Breast epithelium (tissue), 4 donors: ENCODE measurements at places on chromosomes 6 and 20. TPM values are rescaled to one million over a fixed set of nuclear protein-coding genes. Genes with fewer than 3 reads are reported as not detected.

Gene VSTM2L
- total RNA-seq, result 0.33 TPM

Gene LY6G6C
- total RNA-seq, result not detected

Gene SGK2
- total RNA-seq, result 4.1 TPM

Gene SFTA2
- total RNA-seq, result not detected

Gene KIAA1586
- 8.8 TPM for total RNA-seq

Gene HLA-DQA1
- 15.0 TPM for total RNA-seq

DNA sequence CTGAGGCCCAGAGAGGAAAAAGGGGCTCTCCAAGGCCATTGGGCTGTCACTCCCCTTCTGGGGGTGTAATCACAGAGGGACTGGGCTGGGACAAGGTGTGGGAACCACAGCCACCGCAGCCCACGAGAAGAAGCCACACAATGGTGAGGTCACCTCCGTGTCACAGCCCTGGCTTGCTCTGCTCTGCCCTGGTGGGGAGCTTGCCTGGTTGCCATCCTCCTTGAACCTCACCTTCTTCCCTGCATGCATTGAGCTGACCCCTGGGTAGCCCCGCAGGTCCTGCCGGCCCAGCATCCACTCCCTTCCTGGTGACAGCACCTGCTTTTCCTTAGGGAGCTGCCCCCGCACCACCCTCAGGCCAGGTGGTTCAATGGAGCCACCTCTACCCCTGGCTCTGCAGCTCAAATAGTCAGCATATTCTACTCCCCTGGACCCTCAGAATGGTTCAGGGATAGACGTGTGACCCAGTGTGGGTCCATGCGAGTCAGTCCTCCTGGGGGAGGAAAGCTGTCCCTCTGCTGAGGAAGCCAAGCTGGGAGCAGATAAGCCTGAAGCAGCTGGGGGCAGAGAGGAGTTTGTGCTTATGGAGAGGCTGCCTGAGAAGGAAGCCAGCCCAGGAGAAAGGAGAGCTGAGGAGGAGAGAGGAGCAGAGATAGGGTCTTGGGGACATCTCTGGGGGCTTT, 21.3 kb downstream of the RBM38 start:
- H3K27me3 ChIP-seq, result no peaks in the 10 kb centered on the region
- no peak overlapping the region for H3K4me3 ChIP-seq
- H3K4me1 ChIP-seq, result no peaks in the 10 kb centered on the region
- DNase-seq, result no peak
- H3K27ac ChIP-seq, result no peak overlapping the region

- H3K27me3 ChIP-seq, result no peaks in the 10 kb centered on the region
- H3K4me1 ChIP-seq, result no peaks in the 10 kb centered on the region
- H3K27ac ChIP-seq, result no peak overlapping the region
- H3K36me3 ChIP-seq, result no peaks in the 10 kb centered on the region
- H3K4me3 ChIP-seq, result no peak overlapping the region
Observed at GRCh38 chr6:104718672-104719071, 141.0 kb downstream of the HACE1 start.

DNA sequence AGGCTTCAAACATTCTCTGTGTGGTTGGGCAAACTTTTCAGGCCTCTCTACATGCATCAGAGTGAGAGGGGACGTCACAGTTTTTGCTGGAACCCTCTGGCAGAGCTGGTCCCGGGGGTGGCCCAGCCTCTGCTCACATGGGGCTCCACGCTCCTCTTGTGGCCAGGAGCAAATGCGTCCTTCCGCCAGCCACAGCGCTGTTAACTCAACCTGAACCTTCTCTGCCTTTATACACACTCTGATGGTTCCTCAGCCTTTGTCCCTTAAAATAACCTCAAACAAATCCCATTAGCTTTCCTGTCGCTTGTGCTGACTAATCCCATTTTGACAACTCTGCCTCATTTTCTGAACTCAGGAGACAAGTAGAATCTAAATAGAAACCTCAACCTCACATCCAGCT, 39.4 kb upstream of the TGM6 start:
- H3K36me3 ChIP-seq, result no peaks in the 10 kb centered on the region
- no peak for DNase-seq

- DNase-seq, result no peak
- no peaks in the 10 kb centered on the region for H3K36me3 ChIP-seq
- H3K27ac ChIP-seq, result peak overlapping the region; percentile 62
Observed at GRCh38 chr6:2157441-2158127, 87.8 kb downstream of the GMDS start.

DNA sequence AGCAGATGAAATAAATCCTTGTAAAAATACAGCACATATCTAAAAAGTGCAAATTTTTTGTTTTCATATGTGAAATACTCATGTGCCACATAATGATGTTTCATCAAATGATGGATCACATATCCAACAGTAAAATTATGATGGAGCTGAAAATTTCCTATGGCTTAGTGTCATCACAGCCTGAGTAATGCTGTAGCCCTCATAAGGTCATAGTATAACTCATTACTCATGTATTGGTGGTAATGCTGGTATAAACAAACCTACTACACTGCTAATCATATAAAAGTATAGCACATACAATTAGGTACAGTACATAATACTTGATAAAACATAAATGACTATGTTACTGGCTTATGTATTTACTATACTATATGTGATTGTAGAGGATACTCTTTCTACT, 12.9 kb downstream of the TSPYL1 start:
- H3K27ac ChIP-seq, result no peak overlapping the region
- no peak for DNase-seq
- H3K27me3 ChIP-seq, result no peaks in the 10 kb centered on the region
- no peak overlapping the region for H3K4me3 ChIP-seq
- H3K36me3 ChIP-seq, result no peaks in the 10 kb centered on the region

GRCh38 chr6:71114544-71114943, 157.7 kb upstream of the B3GAT2 start:
- H3K4me3 ChIP-seq, result no peak overlapping the region
- H3K4me1 ChIP-seq, result no peaks in the 10 kb centered on the region
- no peaks in the 10 kb centered on the region for H3K36me3 ChIP-seq
- H3K27ac ChIP-seq, result no peak overlapping the region
- no peak for DNase-seq

DNA sequence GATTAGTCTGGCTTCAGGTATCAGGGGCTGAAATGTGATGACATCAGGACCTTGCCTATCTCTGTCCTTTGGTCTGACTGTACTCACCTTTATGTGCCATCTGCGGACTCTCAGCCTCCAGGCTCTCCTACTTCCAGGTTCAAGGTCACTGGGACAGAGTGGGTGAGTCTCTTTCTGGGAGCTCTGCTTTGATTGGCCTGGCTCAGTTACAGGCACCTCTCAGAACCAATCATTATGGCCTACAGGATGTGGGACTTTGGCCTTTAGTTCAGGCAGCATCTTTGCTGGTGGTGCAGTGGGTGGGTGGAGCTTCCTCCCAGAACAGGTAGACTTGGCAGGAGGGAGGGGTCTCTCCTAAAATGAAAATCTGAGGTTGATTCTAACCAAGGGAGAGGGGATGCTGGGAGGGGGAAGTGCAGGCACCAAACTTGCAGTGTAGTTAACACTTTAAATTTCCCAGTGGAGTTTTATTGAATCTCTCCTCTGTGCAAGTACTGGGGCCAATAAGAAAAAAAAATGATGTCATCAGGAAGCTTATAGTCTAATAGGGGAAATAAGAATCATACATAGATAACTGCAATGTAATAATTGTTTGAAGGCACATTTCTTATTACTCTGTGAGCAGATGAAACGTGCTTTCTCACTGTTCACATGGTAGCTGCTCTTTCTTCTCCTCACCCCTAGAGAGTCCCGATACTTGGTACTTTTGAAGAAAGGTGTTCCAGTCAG, 53.4 kb downstream of the SLC24A3 start:
- DNase-seq, result no peak
- H3K27ac ChIP-seq, result no peak overlapping the region
- H3K36me3 ChIP-seq, result no peaks in the 10 kb centered on the region
- no peak overlapping the region for H3K4me3 ChIP-seq
- H3K27me3 ChIP-seq, result no peaks in the 10 kb centered on the region

DNA sequence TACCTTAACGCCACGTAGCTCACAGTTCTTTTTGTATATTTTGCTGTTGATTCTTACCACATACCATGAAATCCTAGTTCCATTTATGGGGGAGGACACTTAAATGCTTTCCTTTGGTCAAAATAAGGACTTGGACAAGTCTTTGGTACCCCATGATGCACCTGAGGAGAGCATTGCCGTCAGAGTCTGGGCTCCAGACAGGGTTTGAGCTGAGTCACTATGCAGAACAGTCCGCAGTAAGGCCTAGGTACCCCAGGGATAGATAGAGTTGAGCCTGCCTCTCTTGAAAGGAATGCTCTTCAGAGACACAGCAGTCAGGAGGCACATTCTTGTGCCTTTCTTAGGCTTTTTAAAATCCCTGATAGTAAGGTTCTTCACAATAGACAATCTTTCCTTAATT, 6.0 kb downstream of the PARD6B start:
- H3K4me1 ChIP-seq, result no peaks in the 10 kb centered on the region
- no peaks in the 10 kb centered on the region for H3K36me3 ChIP-seq
- peak overlapping the region; percentile 20 for H3K27ac ChIP-seq
- no peaks in the 10 kb centered on the region for H3K27me3 ChIP-seq
- no peak overlapping the region for H3K4me3 ChIP-seq

- no peak for DNase-seq
- peaks cover 9% of the 10 kb centered on the region for H3K4me1 ChIP-seq
- no peak overlapping the region for H3K4me3 ChIP-seq
- H3K27ac ChIP-seq, result peak overlapping the region; percentile 80
- no peaks in the 10 kb centered on the region for H3K27me3 ChIP-seq
Observed at GRCh38 chr6:44041461-44042260, 85.6 kb downstream of the MRPL14 start.

- H3K27me3 ChIP-seq, result no peaks in the 10 kb centered on the region
- no peak overlapping the region for H3K27ac ChIP-seq
- H3K4me3 ChIP-seq, result no peak overlapping the region
- H3K36me3 ChIP-seq, result no peaks in the 10 kb centered on the region
Observed at GRCh38 chr6:144415014-144415413, 129.9 kb downstream of the UTRN start.

DNA sequence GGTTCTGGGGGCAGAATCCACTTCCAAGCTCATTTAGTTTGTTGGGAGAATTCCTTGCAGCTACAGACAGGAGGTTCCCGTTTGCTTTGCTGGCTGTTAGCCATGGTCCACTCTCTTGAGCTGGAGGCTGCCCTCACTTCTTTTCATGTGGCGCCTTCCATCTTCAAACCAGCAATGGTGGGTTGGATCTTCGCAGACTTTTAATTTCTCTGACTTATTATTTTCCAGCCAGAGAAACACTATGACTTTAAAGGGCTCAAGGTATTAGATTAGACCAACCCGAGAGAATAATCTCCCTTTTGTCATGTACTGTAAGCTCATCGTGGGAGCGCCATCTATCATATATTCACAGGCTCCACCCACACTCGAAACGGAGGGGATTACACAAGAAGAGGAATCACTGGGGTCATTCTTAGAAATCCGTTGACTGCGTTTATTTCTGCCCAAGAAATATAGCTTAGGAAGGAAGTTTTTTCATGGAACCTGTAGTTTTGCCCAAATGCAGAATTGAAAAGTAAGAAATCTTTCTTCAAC, 38.9 kb downstream of the SAMD5 start:
- DNase-seq, result no peak
- H3K27me3 ChIP-seq, result no peaks in the 10 kb centered on the region
- H3K36me3 ChIP-seq, result no peaks in the 10 kb centered on the region
- H3K27ac ChIP-seq, result no peak overlapping the region

DNA sequence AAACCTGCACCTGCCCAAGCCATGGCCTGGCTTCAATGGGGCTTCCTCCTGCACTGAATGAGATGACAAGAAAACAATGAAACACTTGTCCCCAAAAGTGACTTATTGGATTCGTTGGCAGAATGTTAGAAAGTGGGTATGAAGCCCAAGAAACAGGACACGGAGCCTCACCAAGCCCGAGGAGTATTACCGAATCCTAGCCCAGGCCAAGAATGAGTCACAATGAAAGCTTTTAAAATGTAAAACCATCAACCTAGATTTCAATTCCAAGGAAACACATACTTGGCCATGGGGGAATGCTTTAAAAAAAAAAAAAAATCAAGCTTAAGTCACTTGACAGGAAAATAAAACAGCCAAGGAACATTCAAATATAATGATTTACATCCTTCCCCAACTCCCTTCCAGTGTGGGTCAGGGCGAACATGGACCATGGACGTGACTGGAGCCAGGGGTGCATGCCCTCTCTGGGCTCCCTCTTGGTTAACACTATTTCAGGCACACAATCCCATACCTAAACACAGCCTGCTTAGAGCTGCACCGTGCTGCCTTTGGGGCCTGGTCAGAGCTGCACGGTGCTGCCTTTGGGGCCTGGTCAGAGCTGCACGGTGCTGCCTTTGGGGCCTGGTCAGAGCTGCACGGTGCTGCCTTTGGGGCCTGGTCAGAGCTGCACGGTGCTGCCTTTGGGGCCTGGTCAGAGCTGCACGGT, 3.1 kb upstream of the STX16 start:
- H3K36me3 ChIP-seq, result no peaks in the 10 kb centered on the region
- H3K4me3 ChIP-seq, result no peak overlapping the region
- H3K27me3 ChIP-seq, result no peaks in the 10 kb centered on the region
- peak overlapping the region; percentile 77 for H3K27ac ChIP-seq
- DNase-seq, result no peak

- H3K36me3 ChIP-seq, result no peaks in the 10 kb centered on the region
- peak overlapping the region; percentile 54 for H3K27ac ChIP-seq
- H3K4me1 ChIP-seq, result no peaks in the 10 kb centered on the region
- H3K4me3 ChIP-seq, result no peak overlapping the region
Observed at GRCh38 chr6:163573503-163574179, 159.1 kb downstream of the QKI start.

- DNase-seq, result no peak
- no peaks in the 10 kb centered on the region for H3K36me3 ChIP-seq
- H3K4me1 ChIP-seq, result no peaks in the 10 kb centered on the region
- H3K27me3 ChIP-seq, result no peaks in the 10 kb centered on the region
- H3K4me3 ChIP-seq, result no peak overlapping the region
Observed at GRCh38 chr6:1840491-1841121, 230.9 kb downstream of the FOXC1 start.

GRCh38 chr20:61611401-61612180, 359.5 kb downstream of the CDH4 start:
- no peak overlapping the region for H3K27ac ChIP-seq
- no peaks in the 10 kb centered on the region for H3K36me3 ChIP-seq
- no peaks in the 10 kb centered on the region for H3K4me1 ChIP-seq
- no peak for DNase-seq

- H3K4me3 ChIP-seq, result no peak overlapping the region
- no peak overlapping the region for H3K27ac ChIP-seq
- H3K4me1 ChIP-seq, result no peaks in the 10 kb centered on the region
- no peaks in the 10 kb centered on the region for H3K27me3 ChIP-seq
- no peak for DNase-seq
Observed at GRCh38 chr6:3073382-3073781, 5.1 kb downstream of the RIPK1 start.

GRCh38 chr6:30491991-30492952, 3.0 kb downstream of the HLA-E start:
- H3K27me3 ChIP-seq, result no peaks in the 10 kb centered on the region
- H3K36me3 ChIP-seq, result no peaks in the 10 kb centered on the region
- no peaks in the 10 kb centered on the region for H3K4me1 ChIP-seq
- H3K4me3 ChIP-seq, result peak overlapping the region; percentile 81

DNA sequence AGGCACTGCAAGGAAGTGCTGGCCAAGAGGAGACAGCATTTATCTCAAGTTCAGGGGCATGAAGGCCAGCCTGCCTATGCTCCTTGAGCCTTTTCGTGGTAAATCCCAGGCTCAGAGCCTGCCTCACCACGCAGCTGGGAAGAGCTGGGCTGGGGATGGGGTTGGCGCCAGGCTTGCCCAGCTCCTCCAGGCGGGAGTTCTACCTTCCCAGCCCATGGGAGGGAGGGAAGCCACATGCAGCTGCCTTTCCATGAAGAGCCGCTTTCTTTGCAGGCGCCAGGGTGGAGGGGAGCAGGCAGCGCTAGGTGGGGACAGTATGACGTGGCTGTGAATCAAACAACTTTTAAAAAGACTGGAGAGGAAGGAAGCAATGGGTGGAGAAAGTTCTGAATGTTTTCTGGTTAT, 19.5 kb upstream of the SIRT5 start:
- peak overlapping the region; percentile 43 for H3K27ac ChIP-seq
- H3K4me3 ChIP-seq, result no peak overlapping the region
- no peak for DNase-seq
- H3K4me1 ChIP-seq, result no peaks in the 10 kb centered on the region
- no peaks in the 10 kb centered on the region for H3K36me3 ChIP-seq
- no peaks in the 10 kb centered on the region for H3K27me3 ChIP-seq
